ENCODE measurements at places on chromosomes 5 and 9.

DNA sequence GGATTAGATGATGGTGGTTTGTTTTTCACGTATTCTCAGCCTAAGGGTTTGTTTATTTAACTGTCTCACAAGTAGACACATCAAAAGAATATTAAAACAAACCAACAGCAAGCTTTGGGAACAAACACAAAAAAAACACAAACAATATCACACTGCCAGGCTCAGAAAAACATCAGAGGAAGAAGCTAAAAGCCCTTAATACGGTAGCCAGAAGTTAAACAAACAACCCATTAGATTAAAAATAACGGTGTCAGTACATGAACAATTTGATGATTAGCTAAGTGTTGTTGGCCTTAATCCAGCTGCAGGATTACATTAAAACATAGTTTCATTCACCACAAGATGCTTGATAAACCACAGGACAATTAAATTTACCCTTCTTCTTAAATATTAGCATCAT, 15.9 kb upstream of the DMRT2 start:
- no peak for DNase-seq

GRCh38 chr9:5140151-5140550, 45.3 kb downstream of the INSL6 start:
- DNase-seq: no peak

DNA sequence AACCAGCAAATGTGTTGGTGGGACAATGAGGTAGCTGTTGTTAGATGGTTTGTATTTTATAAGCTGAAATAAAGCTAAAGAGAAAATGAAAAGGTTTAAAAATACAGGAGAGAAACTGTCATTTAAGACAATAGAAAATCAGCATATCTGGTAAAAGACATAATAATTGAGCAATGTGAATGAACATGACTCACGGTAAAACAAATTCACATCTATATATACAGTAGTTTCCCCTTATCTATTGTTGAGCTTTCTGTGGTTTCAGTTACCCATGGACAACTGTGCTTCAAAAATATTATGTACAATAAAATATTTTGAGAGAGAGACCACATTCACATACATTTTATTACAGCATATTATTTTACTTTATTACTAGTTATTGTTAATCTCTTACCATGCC, 1649.8 kb downstream of the EFNA5 start:
- no peak for DNase-seq

DNA sequence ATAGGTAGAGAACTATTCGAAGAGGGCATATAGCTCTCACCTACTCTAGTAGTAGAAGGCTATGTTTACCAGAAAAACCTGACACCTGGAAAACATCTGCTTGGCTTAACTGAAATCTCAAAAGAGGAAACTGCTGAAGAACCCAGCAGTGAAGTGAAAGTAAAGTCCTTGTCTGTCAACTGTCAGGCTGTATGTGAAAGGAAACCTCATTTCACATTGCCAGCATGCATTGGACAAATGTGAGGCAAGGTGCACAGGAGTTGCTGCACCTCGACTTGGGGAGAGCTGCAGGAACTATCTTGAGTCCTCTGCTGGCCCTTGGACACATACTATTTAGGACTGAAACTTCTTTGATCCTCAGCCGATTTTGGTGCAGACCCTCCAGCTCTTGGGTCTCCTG, 53.3 kb downstream of the NREP start:
- no peak for DNase-seq

DNA sequence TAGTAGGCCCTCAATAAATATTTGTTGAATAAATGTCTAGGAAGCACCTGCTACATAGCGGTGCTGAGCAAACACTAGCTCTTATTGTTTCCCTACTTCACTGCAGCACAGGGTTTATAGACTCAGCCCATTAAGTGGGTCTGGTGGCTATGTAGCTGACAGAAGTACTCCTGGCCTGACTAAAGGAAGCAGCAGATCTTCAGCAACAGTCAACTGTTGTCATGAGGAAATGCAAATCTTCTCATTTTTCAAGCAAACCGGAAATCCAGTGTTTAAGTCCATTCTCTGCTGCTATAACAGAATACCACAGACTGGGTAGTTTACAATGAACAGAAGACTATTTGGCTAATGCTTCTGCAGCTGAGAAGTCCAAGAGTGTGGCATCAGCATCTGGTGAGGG, 2.8 kb upstream of the TEX10 start:
- DNase-seq: no peak

- DNase-seq: no peak
These were observed 42.3 kb upstream of the JMY start for GRCh38 chr5:79193643-79194042.

GRCh38 chr9:11779971-11780370, 913.2 kb upstream of the TYRP1 start:
- no peak for DNase-seq

GRCh38 chr9:87236546-87236945, 261.1 kb upstream of the DAPK1 start:
- no peak for DNase-seq

- DNase-seq: peak; percentile 93
These were observed 16.2 kb downstream of the MIGA2 start for GRCh38 chr9:129052592-129052991.

DNA sequence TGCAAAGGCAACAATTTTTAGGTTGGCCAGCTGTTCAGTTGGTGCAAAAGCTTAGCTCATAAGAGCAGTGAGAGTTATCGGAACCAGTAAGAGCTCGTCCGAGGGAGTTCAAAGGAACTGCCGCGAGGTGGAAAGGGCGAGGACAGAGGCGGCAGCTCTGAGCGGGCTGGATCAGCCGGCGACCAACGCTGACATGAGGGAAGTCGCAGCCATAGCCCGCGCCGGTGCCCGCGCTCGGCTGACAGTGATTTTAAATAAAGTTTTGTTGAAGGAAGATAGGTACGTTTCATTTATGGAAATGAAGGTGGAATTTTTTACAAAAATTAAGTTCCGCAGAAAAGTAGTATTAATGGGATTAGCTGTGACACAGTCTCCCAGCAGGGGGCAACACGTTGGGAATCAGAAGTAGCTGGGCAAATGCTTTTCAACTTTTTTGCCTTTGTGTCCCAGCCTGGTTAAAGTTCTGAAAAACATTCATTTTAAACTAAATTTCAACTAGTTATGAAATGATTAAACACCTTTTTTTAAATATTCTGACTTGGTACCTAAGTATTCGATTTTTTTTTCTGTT, 43.2 kb downstream of the FBXO4 start:
- no peak for DNase-seq

- no peak for DNase-seq
These were observed 142.8 kb upstream of the EFNA5 start for GRCh38 chr5:107813559-107813958.

DNA sequence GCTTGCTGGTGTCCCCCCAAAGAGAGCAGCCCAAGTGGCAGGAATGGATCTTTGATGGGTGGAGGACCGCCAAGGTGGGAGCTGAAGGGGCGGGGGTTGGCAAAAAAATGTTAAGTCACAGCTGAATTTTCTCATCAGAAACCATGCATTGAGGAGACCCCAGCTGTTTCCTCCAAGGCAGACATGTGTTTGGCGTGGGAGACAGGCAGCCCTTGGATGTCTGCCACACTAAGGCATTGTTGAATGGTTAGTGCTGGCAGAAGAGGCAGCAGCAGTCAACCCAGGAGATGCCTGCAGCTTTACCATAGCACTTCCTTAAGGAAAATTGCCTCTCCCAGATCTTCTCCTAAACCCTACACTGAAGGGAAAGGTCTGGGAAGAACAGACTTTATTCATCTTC, 394.9 kb upstream of the CD180 start:
- DNase-seq: no peak

DNA sequence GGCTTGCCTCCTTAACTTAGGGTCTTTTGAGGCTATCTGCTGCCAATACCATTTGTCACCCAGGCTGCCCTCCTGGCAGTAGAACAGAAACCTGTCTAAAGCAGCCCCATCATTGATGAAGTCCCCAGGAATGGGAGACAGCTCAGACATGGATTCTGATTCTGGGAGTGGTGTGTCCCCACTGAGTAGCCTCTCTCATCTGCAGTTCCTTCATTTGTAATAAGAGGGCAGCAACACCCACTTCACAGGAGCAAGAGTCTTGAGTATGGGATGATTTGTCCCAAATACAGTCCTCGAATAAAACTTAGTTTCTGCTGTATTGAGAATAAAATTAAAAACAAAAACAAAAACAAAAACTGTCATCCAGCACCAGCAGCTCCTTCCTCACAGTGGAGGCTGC, 167.6 kb downstream of the ASTN2 start:
- no peak for DNase-seq

- no peak for DNase-seq
These were observed 19.5 kb upstream of the B4GALT1 start for GRCh38 chr9:33186457-33187168.

- DNase-seq: no peak
These were observed 145.3 kb downstream of the PAPPA start for GRCh38 chr9:116298878-116299391.

- no peak for DNase-seq
These were observed 27.5 kb downstream of the PAEP start for GRCh38 chr9:135588886-135589595.

DNA sequence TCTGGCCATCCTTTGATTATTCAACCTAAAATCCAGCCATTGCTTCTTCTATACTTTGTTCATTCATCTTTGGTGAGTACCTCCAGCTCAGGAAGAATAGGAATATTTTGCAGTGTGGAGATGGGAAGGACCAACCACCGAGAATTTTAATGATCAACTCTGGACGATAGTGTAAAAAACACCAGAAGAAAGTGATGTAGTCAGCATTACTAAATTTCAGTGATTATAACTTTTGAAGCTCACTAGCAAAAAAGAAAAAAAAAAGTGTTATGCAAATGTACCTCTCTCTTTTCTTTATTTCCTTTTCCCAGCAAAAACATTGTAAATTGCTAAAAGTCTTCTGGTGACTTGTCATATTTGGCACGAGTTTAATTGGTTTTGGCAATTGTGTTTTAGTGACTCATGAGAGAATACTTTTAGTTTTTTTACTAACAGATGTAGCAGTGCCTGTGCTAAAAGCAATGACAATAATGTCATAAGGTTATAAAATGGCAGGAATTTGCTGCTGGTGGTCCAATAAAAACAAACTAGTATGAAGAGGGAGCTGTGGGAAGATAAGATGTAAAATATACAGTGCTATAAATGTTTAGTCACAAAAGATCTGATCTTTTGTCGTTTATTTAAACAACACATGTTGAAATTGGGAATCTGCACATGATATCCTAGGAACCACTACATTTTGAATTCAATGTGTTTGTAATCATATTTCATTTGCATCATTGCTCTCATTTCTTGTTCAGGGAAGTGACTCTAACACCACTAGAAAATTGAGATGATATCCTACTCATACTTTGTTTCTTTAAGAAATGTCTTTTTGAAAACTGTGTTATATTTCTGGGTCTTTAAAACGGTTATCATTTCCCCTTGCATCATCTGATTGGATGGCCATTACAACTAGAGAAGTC, 81.3 kb upstream of the ERCC6L2 start:
- no peak for DNase-seq

- DNase-seq: peak; percentile 70
These were observed 1.3 kb upstream of the CARD19 start for GRCh38 chr9:93094658-93095204.

DNA sequence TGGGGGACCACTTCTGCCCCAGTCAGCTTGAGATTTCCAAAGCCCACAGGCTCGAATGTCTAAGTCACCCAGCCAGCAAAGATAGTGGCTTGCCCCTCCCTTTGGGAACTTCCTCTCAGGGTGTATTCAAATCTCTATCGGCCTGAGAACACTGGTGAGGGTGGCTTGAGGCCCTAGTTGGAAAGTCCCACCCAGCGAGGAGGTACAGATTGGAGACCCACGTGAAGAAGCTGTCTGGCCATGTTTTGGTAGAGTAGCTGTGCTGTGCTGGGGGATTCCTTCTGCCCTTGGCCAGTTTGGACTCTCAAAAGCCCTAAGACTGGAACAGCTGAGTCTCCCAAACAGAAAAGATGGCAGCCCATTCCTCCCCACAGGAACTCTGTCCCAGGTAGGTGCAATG, 172.7 kb upstream of the RIOK2 start:
- DNase-seq: no peak

DNA sequence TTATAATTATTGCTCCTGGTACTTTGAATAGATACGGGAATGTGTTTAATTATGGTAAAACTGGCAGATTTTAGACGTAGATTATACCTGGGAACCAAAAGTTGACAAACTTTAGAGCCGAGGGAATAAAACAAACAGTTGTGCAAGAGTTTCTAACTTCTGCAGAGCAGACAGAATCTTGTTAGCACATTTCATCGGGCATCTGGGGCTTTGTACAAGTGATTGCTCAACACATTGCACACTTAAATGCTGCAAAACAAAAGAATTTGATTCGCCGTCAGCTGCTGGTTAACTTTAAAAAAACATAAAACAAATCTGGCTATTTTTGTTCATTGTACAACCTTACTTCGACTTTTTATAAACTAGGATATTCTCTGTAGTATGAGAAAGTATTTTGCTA, 398.1 kb downstream of the MAN2A1 start:
- no peak for DNase-seq

DNA sequence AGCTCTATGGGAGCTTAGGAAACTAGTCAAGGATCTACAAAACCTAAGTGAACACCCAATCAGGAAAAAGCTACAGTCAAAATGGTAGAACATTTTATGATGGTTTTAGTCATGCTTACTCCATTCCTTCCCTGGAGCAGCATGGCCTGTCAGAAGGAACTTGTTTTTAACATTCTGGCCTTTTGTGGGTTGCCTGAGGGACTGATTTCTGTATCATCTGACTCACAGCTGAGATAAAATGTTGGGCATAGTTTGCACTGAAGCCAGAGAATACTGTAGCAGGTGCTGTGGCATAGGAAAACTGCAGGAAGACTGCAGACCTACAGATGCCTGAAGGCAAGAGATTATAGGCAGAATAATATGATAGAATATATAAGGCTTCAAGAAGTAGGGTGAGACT, 719.6 kb upstream of the GRAMD2B start:
- DNase-seq: no peak

Measured in ureter (tissue), 1 donor.